ENCODE measurements at places on chromosomes 1 and 21.

DNA sequence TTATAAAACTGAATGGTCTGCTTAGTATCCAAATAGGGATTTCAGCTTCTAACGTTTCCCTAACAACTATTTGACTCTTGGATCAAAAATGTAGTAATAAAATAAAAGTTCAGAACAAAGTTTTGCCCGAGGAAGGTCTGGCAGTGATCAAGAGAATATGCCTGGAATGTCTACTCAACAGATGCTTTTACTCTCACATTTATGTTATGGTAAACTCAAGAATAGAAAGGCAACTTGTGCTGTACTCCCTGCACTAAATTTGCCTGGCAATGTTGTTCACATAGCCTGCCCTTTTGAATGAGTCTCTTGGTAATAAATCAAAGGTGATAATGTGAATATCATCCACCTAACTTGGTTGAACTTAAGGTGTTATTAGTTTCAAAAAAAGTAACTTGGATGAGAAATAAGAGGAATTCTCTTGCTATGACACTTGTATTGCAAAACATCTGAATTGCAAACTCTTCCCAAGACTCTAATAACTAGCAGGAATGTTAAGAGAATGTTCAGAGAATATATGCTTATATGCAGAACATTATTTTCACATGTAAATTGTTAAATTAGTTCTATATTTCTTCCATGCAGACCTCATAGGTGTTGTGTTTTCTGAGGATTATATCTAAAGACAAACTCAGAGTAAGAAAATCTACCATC is 215.8 kb downstream of the COL24A1 start:
- no peak overlapping the region for H3K4me3 ChIP-seq
- H3K27me3 ChIP-seq = no peaks in the 10 kb centered on the region
- no peaks in the 10 kb centered on the region for H3K4me1 ChIP-seq
- DNase-seq = no peak

DNA sequence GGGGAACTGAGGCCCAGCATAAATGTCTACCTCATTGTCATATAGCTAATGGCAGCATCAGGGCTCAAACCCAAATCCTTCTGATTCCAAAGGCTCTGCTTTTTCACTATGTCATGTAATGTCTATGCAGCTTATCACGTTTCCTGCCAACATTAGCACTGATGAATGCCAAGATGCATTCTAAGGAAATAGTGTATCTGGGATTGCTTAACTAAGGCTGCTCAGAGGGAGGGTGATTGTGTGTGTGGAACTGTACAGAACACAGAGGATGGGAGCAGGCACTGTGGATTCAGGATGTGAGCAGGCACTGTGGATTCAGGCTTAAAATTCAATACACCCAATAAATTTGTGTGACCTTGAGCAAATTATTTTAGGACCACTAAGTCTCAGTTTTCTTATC is 456.4 kb upstream of the DEPDC1 start:
- H3K27ac ChIP-seq = no peak overlapping the region
- no peaks in the 10 kb centered on the region for H3K27me3 ChIP-seq
- H3K36me3 ChIP-seq = no peaks in the 10 kb centered on the region
- H3K4me1 ChIP-seq = no peaks in the 10 kb centered on the region
- DNase-seq = no peak

DNA sequence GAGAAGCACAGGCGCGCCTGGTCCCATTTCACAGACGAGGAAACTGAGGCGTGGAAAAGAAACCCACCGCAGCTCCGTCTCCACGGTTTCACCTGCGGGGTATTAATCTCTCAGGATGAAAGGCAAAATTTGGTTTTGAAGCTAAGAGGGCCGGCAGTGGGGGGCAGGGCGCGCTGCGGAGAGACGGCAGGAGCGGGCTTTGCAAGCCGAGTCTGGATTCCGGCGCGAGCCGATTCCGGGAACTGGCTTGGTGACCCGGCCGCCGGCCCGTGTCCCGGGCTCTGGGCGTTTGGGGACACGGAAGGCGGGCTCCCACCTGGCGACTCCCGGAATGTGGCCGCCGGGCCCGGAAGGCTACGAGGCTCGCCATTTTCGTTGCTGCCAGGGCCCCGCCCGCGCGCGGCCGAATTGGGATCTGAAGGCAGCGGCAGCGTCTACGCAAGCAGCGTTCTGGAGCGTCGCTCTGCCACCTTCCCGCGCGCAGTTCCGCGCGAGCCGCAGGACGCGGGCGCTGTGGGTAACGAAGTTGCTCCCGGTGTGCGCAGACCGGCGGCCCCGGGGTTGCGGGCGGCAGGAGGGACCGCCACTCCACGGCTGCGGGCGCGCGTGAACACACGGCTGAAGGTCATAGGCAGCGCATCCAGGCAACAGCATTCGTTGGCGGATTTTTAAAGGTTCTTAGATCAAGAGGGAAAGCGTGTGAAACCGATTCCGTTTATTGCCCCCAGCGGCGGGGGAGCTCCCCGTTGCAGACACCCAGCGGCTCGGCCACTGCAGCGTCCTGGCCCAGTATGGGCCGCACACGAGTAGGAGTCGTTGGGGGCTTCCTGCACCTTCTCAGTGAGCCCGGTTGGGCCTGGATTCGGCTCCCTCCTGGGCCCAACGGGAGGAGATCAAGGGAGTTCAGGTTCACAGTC is 5.4 kb upstream of the PRDM16 start:
- no peaks in the 10 kb centered on the region for H3K36me3 ChIP-seq
- H3K4me1 ChIP-seq = no peaks in the 10 kb centered on the region
- H3K27ac ChIP-seq = no peak overlapping the region

DNA sequence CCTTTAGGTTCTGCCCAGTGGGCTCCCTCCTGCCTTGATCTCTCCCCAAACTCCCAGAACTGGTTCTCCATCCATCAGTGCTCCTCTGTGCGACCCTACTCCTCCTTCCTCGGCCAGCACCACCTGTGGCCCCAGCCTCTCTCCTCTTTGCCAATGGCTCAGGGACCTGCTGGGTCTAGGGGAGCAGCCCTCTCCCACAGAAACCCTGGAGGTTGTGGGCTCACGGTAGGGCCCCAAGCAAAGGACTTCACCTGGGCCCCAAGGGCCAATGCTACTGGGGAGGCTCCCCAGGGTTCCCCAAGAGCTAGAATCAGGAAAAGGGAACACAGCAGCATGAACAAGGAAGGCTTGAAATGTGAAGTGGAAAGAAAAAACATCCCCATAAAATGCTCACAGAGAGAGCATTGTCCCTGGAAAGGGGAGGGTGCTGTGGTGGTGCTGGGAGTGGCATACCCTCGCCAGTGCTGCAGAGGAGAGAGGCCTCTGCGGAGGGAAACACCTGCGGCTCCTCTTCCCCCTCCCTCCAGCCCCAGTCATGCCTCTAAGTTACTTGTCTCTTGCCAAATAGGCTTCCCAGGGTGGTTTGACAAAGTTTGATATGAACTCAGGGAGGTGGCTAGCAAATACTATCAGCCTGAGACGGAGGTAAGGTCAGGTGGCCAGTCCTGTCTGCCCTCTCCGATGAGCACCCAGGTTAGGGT is 2.5 kb downstream of the TMEM63A start:
- H3K4me1 ChIP-seq = peaks cover 63% of the 10 kb centered on the region
- H3K27ac ChIP-seq = no peak overlapping the region
- peaks cover 7% of the 10 kb centered on the region for H3K36me3 ChIP-seq
- peak overlapping the region; percentile 87 for H3K4me3 ChIP-seq
- H3K27me3 ChIP-seq = no peaks in the 10 kb centered on the region

GRCh38 chr1:234294109-234294817 is 79.0 kb upstream of the COA6 start:
- peaks cover 3% of the 10 kb centered on the region for H3K36me3 ChIP-seq
- H3K27me3 ChIP-seq = peaks cover 7% of the 10 kb centered on the region
- no peak overlapping the region for H3K4me3 ChIP-seq
- H3K27ac ChIP-seq = no peak overlapping the region

GRCh38 chr21:35737899-35738346 is 322.4 kb downstream of the SETD4 start:
- peaks cover 3% of the 10 kb centered on the region for H3K4me1 ChIP-seq
- no peaks in the 10 kb centered on the region for H3K36me3 ChIP-seq
- no peak overlapping the region for H3K4me3 ChIP-seq
- no peak for DNase-seq
- no peak overlapping the region for H3K27ac ChIP-seq

DNA sequence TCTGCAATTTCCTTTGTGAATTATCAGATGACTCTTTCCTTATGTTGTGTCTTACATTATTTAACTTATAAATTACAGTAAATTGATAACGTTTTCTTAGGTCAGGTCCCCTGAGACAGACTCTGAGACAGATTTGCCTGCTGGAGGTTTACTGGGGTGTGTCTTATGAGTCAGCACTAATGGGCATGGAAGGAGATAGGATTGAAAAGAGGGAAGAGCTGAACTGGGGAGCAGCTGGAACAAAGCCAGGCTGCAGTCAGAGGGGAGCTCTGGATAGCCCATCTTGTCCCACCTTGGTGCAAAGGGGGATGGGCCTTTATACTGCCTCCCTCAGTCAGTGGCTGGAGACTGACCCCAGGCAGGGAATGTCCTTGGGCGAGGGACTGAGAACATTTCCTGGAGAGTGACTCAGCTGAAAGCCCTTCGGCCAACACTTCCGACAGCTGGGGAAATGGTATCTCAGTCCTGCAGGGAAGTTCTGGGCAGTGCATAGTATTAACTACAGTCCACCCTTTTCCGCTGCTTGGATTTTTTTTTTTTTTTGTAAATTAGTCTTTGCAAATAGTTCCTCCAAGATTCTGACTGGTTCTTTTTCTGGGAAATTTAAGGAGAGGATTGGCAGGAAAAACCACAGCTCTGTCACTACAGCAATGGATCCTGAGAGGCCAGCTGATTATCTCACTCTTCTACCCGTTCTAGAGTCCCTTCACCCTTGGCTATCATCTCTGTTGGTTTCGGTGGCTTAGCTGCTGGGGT is 39.1 kb upstream of the CDC42BPA start:
- H3K36me3 ChIP-seq = no peaks in the 10 kb centered on the region
- no peaks in the 10 kb centered on the region for H3K4me1 ChIP-seq
- no peak overlapping the region for H3K27ac ChIP-seq
- DNase-seq = no peak

GRCh38 chr1:14242123-14242522 is 356.4 kb upstream of the KAZN start:
- no peaks in the 10 kb centered on the region for H3K27me3 ChIP-seq
- H3K4me3 ChIP-seq = no peak overlapping the region
- no peak for DNase-seq

DNA sequence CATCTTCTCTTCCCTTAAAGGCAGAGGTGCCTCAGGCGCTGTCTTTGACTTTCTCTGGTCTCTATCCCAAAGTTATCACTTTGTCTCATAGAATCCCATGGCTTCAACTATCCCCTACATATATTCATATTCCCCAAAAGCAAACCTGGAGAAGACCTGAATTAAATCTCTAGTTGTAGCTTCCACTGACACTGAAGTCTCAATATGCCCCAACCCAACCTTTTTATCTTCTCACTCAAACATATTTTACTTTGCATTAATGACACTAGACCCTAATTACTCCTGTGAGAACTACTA is 354.5 kb upstream of the DUSP10 start:
- H3K4me1 ChIP-seq = peaks cover 2% of the 10 kb centered on the region
- no peak overlapping the region for H3K27ac ChIP-seq
- no peak overlapping the region for H3K4me3 ChIP-seq
- no peaks in the 10 kb centered on the region for H3K36me3 ChIP-seq
- peaks cover 2% of the 10 kb centered on the region for H3K27me3 ChIP-seq
- DNase-seq = no peak

- H3K4me1 ChIP-seq = peaks cover 9% of the 10 kb centered on the region
- no peak overlapping the region for H3K27ac ChIP-seq
- H3K4me3 ChIP-seq = no peak overlapping the region
- no peak for DNase-seq
- H3K27me3 ChIP-seq = peaks cover 16% of the 10 kb centered on the region
- H3K36me3 ChIP-seq = peaks cover 3% of the 10 kb centered on the region
Observed at GRCh38 chr1:65207317-65207716, 59.3 kb downstream of the AK4 start.

- no peaks in the 10 kb centered on the region for H3K27me3 ChIP-seq
- H3K4me1 ChIP-seq = no peaks in the 10 kb centered on the region
- H3K4me3 ChIP-seq = no peak overlapping the region
- no peak for DNase-seq
- H3K36me3 ChIP-seq = peaks cover 9% of the 10 kb centered on the region
Observed at GRCh38 chr21:25887166-25887565, 152.4 kb downstream of the GABPA start.

All from activated naive CD8-positive, alpha-beta T cell treated with anti-CD3 and anti-CD28 coated beads, Interleukin-2, amount 50 U/mL, for 24 hours (primary cell).